ENCODE measurements at places on chromosomes 5 and 9.

DNA sequence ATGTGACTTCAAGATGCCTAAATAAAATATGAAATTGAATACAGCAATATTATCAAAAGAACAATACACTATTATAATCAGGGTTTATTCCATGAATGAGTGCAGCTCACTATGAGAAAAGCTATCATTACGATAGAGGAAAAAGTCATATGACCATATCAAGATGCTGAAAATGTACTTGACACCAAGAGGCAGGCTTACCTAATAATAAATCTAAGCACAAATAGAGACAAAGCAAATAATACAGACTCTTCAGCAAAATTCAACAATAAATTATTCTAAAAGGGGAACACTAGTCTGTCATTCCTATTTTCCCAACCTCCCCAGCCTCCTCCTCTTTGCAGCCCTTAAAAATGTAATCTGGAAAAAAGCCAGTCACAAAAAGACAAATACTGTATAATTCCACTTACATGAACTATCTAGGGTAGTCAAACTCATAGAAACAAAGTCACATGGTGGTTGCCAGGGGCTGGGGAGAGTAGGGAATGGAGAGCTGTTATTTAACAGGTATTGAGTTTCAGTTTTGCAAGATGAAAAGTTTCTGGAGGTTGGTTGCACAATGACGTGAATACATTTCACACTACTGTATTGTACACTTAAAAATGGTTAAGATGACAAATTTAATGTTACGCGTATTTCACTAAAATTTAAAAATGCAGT lies 148.4 kb downstream of the NFIB start:
- no peak for DNase-seq

DNA sequence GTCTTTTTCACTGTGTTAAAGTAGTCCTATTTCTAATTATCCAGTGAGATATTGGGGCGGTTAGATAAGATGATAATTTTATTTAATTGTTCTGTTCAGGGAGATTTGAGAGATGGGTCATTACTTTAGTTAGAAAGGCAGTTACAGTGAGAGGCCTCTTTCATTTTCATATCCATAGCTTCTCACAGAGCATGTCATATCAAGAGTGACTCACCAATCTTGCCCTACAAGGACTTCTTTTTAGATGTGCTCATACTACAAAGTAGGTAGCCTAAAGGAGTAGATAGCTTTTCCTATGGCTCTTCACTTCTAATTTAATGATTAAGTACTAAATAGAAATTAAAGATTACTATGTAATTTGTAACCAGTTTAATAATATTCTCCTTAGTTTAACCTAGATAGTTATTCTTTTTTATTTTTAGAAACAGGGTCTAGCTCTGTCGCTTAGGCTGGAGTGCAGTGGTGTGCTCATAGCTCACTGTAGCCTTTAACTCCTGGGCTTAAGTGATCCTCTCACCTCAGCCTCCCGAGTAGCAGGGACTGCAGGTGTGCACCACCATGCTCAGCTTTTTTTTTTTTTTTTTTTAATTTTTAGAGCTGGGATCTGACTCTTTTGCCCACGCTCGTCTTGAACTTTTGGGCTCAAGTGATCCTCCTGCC lies 71.0 kb downstream of the FER start:
- no peak for DNase-seq

GRCh38 chr5:58794875-58795274 lies 212.0 kb downstream of the RAB3C start:
- peak; percentile 63 for DNase-seq

DNA sequence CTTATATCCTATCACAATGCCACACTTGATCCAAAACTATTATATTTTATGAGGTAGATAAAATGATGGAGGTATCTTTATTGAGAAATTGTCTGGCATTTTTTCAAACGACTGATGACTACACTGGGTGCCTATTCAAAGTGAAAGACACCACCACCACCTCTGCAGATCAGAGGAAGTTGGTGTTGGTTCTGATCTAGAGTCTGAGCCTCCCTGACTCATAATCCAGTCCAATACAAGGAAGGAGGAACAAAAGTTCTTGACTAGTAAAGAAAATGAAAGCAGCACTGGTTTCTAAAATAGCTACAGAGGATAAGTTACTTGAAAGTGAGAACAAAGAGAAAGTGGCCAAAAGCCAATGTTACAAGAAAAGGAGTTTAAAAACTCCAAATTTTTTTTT lies 139.9 kb downstream of the RFX3 start:
- peak; percentile 43 for DNase-seq

DNA sequence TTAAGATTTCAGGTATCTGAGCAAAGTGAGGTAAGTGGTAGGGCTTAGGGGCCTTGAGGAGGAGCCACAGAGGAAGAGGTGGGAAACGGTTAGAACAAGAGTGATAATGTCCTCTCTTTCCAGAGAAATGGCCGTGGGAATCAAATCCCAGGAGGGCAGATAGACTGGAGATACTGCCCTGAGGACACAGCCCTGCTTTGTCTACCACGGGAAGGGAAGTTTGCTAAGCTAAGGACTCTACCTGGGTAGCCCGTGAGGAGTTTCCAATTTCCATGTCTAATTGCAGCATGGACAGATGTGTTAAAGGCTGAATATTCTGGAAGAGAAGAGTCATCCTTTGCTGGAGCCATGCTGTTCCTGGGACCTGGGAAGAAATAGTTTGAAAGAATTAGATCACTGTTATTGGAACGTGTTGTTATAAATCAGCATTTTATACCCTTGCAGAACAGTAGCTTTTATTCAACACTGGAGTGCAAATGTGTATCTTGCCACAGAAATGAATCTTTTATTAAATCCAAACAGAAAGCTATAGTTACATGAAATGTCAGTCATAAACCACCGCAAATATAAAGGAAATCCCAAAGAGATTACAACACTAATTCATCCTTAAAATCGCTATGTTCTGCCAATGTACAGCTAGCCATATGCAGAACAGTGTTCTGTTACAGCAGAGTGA lies 133.2 kb upstream of the LHFPL2 start:
- no peak for DNase-seq

GRCh38 chr9:98530806-98531386 lies 177.8 kb downstream of the GABBR2 start:
- DNase-seq, result no peak

- no peak for DNase-seq
Measured at GRCh38 chr5:28208356-28208755, 1170.0 kb upstream of the CDH9 start.

Data from stimulated activated CD8-positive, alpha-beta memory T cell treated with anti-CD3 and anti-CD28 coated beads, Interleukin-4, amount 100 ng/mL, for 48 hours (primary cell).